Stomach (tissue), 19 donors: ENCODE measurements at places on chromosomes 3 and 15. TPM values are rescaled to one million over a fixed set of nuclear protein-coding genes. Genes with fewer than 3 reads are reported as not detected.

DNA sequence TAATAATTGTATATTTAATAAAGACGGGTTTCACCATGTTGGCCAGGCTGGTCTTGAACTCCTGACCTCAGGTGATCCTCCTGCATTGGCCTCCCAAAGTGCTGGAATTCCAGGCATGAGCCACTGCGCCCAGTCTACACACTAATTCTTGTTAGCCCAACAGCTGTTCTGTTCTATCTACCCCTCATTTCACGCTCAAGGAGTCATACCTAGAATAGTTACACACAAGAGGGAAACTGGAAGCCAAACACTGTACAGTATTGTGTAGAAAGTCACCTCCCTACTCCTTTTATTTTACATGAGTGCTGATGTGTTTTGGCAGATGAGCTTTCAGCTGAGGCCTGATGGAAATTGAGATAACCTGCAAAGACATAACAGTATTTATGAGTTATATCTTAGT lies 13.4 kb upstream of the CTDSPL2 start:
- H3K4me3 ChIP-seq, result no peak overlapping the region
- H3K4me1 ChIP-seq, result no peaks in the 10 kb centered on the region

DNA sequence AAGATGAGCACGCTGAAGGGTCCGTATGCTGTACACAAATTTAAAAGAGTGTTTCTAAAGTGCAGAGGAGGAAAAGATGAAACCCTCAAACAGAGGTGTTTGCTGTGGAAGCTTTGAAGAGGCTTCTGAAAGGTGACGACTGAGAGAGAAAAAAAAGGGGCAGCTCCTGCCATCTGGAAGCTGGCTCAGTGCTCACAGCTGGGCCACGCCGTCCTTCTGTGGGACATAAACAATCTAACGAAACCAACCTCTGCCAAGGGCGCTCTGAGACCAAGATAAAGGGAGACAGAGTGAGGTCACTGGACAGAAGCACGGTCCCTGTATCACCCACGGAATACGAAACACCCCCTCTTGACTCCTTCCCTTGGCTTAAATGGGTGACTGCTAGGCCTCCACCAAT lies 96.3 kb upstream of the SLC6A6 start:
- H3K27ac ChIP-seq, result no peak overlapping the region
- no peaks in the 10 kb centered on the region for H3K27me3 ChIP-seq
- peaks cover 7% of the 10 kb centered on the region for H3K4me1 ChIP-seq
- no peak overlapping the region for H3K4me3 ChIP-seq

GRCh38 chr3:62159709-62160092 lies 213.6 kb downstream of the FEZF2 start:
- peaks cover 22% of the 10 kb centered on the region for H3K4me1 ChIP-seq
- no peak overlapping the region for H3K4me3 ChIP-seq
- no peaks in the 10 kb centered on the region for H3K36me3 ChIP-seq
- peak; percentile 27 for DNase-seq

- no peaks in the 10 kb centered on the region for H3K27me3 ChIP-seq
- peaks cover 24% of the 10 kb centered on the region for H3K36me3 ChIP-seq
- peaks cover 11% of the 10 kb centered on the region for H3K4me1 ChIP-seq
- DNase-seq, result no peak
- H3K4me3 ChIP-seq, result no peak overlapping the region
These were observed 50.9 kb downstream of the CEP152 start for GRCh38 chr15:48759921-48760320.

DNA sequence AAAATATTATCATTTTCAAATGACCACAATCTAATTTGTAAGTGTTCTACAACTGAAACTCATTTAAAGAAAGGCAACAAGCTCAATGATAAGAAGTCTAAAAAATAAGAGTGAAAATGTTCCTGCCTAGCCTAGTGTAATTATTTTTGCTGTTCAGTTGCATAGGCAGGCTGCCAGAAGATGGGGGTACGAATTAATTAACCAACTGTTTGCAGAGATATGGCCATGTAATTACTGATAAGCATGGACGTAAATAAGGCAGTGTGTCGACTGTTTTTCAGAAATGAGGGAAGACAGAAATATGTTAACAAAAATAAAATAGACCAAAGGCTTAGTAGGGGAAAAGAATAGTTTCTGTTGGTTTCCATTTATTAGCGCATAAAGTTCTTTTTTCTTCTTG lies 24.7 kb upstream of the SCAANT1 start:
- no peak for DNase-seq
- peaks cover 65% of the 10 kb centered on the region for H3K4me1 ChIP-seq
- no peak overlapping the region for H3K4me3 ChIP-seq
- H3K27ac ChIP-seq, result peak overlapping the region; percentile 53
- H3K36me3 ChIP-seq, result no peaks in the 10 kb centered on the region

DNA sequence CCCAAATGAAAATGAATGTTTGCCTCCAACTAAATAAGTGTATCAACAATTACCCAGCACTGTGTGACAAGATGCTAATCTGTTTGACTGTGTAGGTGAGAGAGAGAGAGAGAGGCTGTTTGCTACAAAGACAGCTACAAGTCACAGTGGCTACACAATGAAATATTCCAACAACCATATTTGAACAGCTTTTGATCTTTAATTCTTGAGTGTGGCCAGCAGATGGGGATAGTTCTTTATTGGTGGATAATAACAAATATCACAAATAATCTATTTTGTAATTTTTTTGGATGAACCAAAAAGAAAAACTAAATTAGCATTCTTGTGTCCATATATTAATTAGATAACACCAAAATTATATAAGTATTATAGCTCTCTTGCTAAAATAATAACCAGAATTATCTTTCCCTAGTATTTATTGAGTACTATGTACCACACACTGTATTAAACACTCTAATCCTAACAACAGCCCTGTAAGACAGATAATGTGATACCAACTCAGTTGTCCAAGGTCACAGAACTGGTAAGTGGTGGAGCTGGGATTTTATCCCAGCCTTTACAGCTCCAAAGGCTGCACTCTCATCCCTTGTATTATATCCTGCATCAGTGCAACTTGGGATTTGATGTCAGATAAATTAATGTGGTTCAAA lies 61.9 kb upstream of the C3orf80 start:
- no peak for DNase-seq
- H3K36me3 ChIP-seq, result no peaks in the 10 kb centered on the region
- no peak overlapping the region for H3K4me3 ChIP-seq
- no peaks in the 10 kb centered on the region for H3K27me3 ChIP-seq
- no peak overlapping the region for H3K27ac ChIP-seq

GRCh38 chr3:16932877-16933276 lies 48.1 kb downstream of the PLCL2 start:
- H3K36me3 ChIP-seq, result no peaks in the 10 kb centered on the region
- no peak overlapping the region for H3K4me3 ChIP-seq
- H3K27ac ChIP-seq, result no peak overlapping the region
- no peaks in the 10 kb centered on the region for H3K27me3 ChIP-seq
- no peak for DNase-seq
- H3K4me1 ChIP-seq, result peaks cover 12% of the 10 kb centered on the region

GRCh38 chr3:102174312-102174712 lies 260.5 kb upstream of the ZPLD1 start:
- no peaks in the 10 kb centered on the region for H3K27me3 ChIP-seq
- H3K4me3 ChIP-seq, result no peak overlapping the region
- DNase-seq, result no peak
- H3K27ac ChIP-seq, result no peak overlapping the region
- H3K36me3 ChIP-seq, result no peaks in the 10 kb centered on the region
- no peaks in the 10 kb centered on the region for H3K4me1 ChIP-seq

- H3K4me3 ChIP-seq, result no peak overlapping the region
- no peaks in the 10 kb centered on the region for H3K4me1 ChIP-seq
- no peak for DNase-seq
- no peaks in the 10 kb centered on the region for H3K27me3 ChIP-seq
- no peaks in the 10 kb centered on the region for H3K36me3 ChIP-seq
These were observed 14.5 kb upstream of the EHHADH start for GRCh38 chr3:185268194-185268962.

GRCh38 chr3:178849199-178849910 lies 222.3 kb downstream of the ZMAT3 start:
- no peak overlapping the region for H3K4me3 ChIP-seq
- H3K4me1 ChIP-seq, result no peaks in the 10 kb centered on the region

GRCh38 chr15:98722209-98722608 lies 73.9 kb downstream of the IGF1R start:
- no peak overlapping the region for H3K4me3 ChIP-seq
- DNase-seq, result no peak
- H3K4me1 ChIP-seq, result peaks cover 36% of the 10 kb centered on the region
- H3K36me3 ChIP-seq, result no peaks in the 10 kb centered on the region
- H3K27me3 ChIP-seq, result no peaks in the 10 kb centered on the region
- no peak overlapping the region for H3K27ac ChIP-seq

GRCh38 chr15:82855286-82856100 lies 46.1 kb downstream of the WHAMM start:
- H3K4me3 ChIP-seq, result no peak overlapping the region
- H3K27me3 ChIP-seq, result no peaks in the 10 kb centered on the region
- DNase-seq, result no peak
- peaks cover 12% of the 10 kb centered on the region for H3K36me3 ChIP-seq

- H3K27ac ChIP-seq, result no peak overlapping the region
- no peaks in the 10 kb centered on the region for H3K4me1 ChIP-seq
- no peaks in the 10 kb centered on the region for H3K27me3 ChIP-seq
- H3K4me3 ChIP-seq, result no peak overlapping the region
- no peaks in the 10 kb centered on the region for H3K36me3 ChIP-seq
- DNase-seq, result no peak
These were observed 63.7 kb upstream of the DAZL start for GRCh38 chr3:16668776-16669545.

GRCh38 chr3:156483961-156484787 lies 70.7 kb downstream of the SSR3 start:
- no peak for DNase-seq
- peak overlapping the region; percentile 73 for H3K27ac ChIP-seq
- H3K4me3 ChIP-seq, result no peak overlapping the region
- no peaks in the 10 kb centered on the region for H3K36me3 ChIP-seq

GRCh38 chr3:132555306-132556035 lies 41.6 kb upstream of the ACKR4 start:
- H3K4me3 ChIP-seq, result no peak overlapping the region
- H3K36me3 ChIP-seq, result no peaks in the 10 kb centered on the region
- H3K27ac ChIP-seq, result no peak overlapping the region
- H3K27me3 ChIP-seq, result no peaks in the 10 kb centered on the region
- DNase-seq, result no peak

GRCh38 chr3:99781761-99782160 lies 35.9 kb upstream of the CMSS1 start:
- H3K4me3 ChIP-seq, result no peak overlapping the region
- H3K4me1 ChIP-seq, result no peaks in the 10 kb centered on the region
- no peak overlapping the region for H3K27ac ChIP-seq
- no peak for DNase-seq
- peaks cover 9% of the 10 kb centered on the region for H3K27me3 ChIP-seq
- H3K36me3 ChIP-seq, result no peaks in the 10 kb centered on the region

GRCh38 chr3:127040216-127040615 lies 57.3 kb downstream of the PLXNA1 start:
- H3K27ac ChIP-seq, result no peak overlapping the region
- H3K4me3 ChIP-seq, result no peak overlapping the region
- peaks cover 16% of the 10 kb centered on the region for H3K27me3 ChIP-seq
- H3K4me1 ChIP-seq, result peaks cover 16% of the 10 kb centered on the region
- H3K36me3 ChIP-seq, result no peaks in the 10 kb centered on the region

DNA sequence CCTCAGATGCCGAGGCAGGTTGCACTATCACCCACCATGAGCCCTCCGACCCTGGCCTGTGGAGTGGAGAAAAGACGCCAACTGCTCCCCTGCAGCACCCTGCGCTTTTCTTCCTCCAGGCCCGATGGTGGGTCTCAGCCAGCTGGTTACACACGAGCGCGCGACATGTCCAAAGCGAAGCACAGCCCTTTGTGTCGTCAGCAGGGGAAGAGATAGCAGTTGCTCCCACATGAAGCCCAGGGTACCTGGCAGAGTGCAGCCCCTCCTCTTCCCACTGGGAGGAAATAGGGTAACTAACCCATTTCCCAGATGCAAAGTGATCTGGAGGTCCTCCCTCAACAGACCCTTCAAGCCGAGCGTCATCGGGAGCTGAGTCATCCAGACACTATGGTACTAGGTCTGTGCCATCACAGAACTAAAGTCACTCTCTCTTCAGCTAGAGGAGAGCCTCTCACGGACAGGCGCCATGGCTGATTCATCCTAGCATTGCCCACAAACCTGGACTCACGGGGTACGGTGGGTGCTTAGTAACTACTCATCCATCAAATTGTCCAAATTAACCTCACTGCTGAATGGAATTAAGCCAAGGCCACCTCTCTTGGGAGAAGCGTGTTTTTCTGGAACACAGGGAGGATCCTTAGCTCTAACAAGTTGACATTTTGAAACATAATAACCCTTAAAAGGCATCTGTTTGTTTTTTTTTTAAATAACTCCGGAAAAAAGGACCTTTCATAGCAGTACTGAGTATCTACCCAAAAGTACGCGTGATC lies 45.2 kb upstream of the BDH1 start:
- DNase-seq, result no peak
- peak overlapping the region; percentile 7 for H3K27ac ChIP-seq
- peaks cover 22% of the 10 kb centered on the region for H3K36me3 ChIP-seq
- no peaks in the 10 kb centered on the region for H3K27me3 ChIP-seq

GRCh38 chr15:60352525-60352924 lies 45.3 kb downstream of the ANXA2 start:
- peaks cover 14% of the 10 kb centered on the region for H3K4me1 ChIP-seq
- no peaks in the 10 kb centered on the region for H3K27me3 ChIP-seq
- DNase-seq, result no peak
- no peak overlapping the region for H3K4me3 ChIP-seq

DNA sequence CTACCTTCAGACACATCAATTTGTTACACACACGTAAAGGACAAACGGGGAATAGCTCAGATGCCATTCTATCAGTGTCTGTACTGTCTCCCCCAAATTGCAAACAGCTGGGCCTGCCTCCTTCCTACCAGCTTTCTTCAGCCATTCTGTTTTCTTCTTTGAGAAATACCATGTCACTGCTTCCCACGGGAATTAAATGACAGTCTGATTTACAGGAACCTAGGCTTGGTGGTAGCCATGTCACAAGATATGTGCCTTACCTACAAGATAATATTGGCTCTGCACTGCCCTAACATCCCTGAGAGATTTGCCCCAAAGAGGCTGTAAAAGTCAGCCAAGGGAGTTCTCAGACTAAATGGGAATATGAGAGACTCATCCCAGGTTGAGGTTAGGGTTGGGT lies 308.3 kb downstream of the LRTM1 start:
- no peak overlapping the region for H3K4me3 ChIP-seq
- no peaks in the 10 kb centered on the region for H3K36me3 ChIP-seq
- no peaks in the 10 kb centered on the region for H3K4me1 ChIP-seq

DNA sequence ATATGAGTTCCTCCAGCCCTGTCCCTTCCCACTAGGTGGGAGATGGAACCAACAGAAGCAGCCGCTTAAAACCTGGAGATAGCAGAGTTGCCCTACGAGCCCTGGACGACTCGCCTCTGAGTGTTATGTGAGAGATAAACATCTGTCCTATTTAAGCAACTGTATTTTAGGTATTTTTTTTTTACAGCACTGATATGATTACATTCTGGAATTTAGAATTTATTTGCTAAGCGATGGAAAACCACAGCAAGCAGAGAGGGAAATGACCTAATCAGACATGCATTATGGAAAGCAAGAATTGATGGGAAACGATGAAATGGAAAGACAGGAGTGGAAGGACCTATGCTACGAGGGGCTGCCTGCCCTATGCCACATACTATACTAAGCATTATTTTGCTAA lies 379.0 kb upstream of the IL12A start:
- H3K27ac ChIP-seq, result no peak overlapping the region
- no peaks in the 10 kb centered on the region for H3K36me3 ChIP-seq
- no peak for DNase-seq
- H3K4me3 ChIP-seq, result no peak overlapping the region

SI gene
- not detected for polyA plus RNA-seq

LRRC2 gene
- polyA plus RNA-seq, result 2.1 TPM

SLC7A14 gene
- not detected for polyA plus RNA-seq

APEH gene
- polyA plus RNA-seq, result 69.7 TPM

SAMD7 gene
- not detected for polyA plus RNA-seq

TRIM42 gene
- polyA plus RNA-seq, result not detected

LDHAL6B gene
- not detected for polyA plus RNA-seq

CBLB gene
- 7.2 TPM for polyA plus RNA-seq

OR5K2 gene
- not detected for polyA plus RNA-seq

LOXL1 gene
- polyA plus RNA-seq, result 25.8 TPM

ADGRG7 gene
- not detected for polyA plus RNA-seq

CORO2B gene
- polyA plus RNA-seq, result 1.2 TPM
